CD4-positive, alpha-beta T cell treated with Interleukin-1 beta for 1 hour (primary cell): ENCODE measurements at places on chromosomes 6 and 20.

- DNase-seq, result peak; percentile 85
Measured at GRCh38 chr20:33663161-33664084, 1.3 kb downstream of the C20orf144 start.

DNA sequence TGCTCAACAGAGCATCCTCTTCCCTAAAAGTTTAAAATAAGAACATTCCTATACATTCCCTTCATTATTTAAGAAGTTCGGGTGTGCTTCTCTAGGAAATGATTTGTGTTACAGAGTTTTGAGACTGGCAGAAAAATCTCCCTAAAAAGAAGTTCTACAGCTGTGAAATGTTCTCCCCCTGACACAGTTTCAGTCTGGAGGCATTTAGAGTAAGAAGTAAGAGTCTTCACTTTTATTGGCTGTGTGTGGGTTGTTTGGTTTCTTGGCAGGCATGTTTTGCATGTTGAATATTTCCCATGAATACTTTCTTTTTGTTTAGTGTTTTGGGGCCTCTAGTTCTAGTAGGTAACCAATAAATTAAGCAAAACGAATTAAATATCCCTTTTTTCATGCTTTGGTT lies 195.9 kb downstream of the TENT5A start:
- DNase-seq, result no peak

- DNase-seq, result peak; percentile 85
Measured at GRCh38 chr6:2940010-2940850, 31.1 kb downstream of the SERPINB6 start.

DNA sequence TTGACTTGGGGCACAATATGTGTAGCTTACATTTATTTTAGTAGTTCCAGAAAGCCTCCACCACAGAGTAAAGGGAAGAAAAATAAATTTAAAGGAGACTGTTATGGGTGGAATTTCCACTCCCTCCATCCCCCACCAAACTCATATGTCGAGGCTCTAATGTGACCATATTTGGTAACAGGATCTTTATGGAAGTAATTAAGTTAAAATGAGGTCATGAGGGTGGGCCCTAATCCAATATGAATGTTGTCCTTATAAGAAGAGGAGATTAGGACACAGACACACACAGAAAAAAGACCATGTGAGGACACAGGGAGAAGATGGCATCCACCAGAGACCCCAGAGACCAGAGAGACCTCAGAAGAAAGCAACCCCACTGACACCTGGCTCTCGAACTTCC lies 189.7 kb downstream of the EDN1 start:
- DNase-seq, result no peak

GRCh38 chr6:157715728-157716164 lies 107.3 kb upstream of the SNX9 start:
- DNase-seq, result no peak

GRCh38 chr6:132728616-132729015 lies 14.8 kb upstream of the VNN1 start:
- DNase-seq, result no peak

DNA sequence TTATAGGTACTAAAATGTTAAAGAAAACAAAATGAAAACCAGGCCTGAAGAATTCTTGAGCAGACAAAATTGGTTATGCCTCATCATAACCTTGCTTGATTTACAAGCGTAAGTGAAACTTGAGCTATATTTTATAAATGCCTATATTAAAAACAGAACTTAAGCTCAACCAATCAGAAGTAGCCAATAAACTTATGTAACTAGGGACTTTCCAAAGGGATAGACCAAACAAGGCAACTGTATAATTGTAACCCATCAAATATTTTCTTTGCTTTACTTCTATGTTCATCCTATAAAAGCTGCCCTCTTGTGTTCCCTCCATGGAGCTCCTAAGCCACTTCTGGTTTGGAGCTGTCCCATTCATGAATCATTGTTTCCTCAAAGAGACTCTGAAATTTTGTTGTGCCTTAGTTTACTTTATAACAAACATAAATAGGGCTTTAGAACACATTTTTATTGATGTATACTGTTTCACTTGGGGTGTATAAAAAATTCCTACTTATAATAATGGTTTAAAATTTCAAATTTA lies 101.6 kb upstream of the CARMIL1 start:
- DNase-seq, result no peak

GRCh38 chr20:22901921-22902320 lies 133.2 kb upstream of the SSTR4 start:
- no peak for DNase-seq

- no peak for DNase-seq
Measured at GRCh38 chr6:168699631-168700295, 258.8 kb downstream of the SMOC2 start.

DNA sequence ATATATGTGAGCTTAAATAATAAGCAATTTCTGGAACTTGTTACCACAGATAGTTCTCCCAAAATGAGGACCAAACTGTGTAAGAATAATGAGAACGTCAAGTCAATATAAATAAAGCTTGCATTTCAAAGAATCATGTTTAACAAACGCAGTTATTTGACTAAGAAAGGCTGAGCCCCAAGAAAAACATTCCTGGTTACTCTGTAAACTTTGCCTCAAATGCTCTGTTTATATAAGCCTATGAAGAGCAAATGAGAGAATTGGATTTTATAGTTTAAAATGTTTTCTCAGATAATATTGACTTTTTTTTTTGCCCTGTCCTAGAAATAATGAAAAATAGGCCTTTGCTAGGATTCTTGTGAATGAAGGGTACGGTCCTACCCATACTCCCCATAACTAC lies 81.3 kb downstream of the C6orf52 start:
- no peak for DNase-seq

DNA sequence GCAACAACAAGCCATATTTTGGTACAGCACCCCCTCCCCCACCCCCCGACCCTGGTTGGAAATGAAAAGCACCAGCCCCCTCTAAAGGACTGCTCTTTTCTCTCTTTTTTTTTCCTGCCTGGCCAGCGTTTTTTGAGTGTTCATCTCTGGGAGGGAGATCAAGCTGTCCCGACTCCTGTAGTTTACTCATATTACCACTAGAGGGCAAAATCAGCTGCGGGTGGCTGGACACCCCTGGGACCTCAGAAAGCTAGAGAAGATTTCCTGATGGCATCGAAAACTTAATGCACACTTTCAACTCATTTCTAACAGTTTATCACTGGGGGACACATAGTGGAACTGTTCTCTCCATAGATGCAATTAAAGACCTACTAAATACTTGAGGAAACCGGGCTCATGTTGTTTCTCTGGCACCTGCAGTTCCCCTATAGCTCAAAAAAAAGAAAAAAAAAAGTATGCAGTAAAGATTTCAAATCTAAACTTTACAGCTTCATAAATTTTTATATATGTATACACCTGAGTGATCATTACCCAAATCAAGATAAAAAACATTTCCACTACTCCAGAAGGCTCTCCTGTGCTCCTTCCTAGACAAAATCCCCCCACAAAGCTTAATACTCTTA lies 24.4 kb downstream of the CNBD2 start:
- peak; percentile 40 for DNase-seq

GRCh38 chr6:130829333-130829910 lies 2.2 kb downstream of the SMLR1 start:
- DNase-seq, result no peak

GRCh38 chr20:20552076-20552475 lies 160.4 kb downstream of the RALGAPA2 start:
- DNase-seq, result no peak

DNA sequence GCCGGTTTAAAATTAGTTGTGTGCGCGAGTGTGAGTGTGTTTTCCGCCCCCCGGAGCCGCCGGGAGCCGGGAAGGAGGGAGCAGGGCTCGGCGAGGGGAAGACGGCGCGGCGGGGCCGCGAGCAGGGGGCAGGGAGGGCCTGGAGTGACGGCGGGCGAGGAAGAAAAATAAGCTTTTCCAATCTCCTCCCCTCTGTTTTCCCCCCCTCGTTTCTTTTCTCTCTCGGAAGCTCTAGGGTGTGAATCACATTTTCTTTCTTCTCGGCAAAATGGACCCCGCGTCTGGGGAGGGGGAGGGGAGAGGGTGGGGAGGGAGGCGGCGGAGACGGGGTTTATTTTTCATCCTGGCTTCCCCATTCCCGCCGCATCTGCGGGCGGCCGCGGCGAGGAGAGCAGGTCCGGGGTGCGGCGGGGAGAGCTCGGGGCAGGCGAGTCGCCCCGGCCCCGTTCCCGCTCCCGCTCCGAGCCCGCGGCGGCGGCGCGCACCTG lies 881 bp downstream of the BICRAL start:
- peak; percentile 86 for DNase-seq

- DNase-seq, result peak; percentile 57
Measured at GRCh38 chr20:3209257-3209945, at the start of gene ITPA. TSS of gene ITPA (plus strand) at chr20:3209498. CDS start at chr20:3209552, 54 bp downstream.

DNA sequence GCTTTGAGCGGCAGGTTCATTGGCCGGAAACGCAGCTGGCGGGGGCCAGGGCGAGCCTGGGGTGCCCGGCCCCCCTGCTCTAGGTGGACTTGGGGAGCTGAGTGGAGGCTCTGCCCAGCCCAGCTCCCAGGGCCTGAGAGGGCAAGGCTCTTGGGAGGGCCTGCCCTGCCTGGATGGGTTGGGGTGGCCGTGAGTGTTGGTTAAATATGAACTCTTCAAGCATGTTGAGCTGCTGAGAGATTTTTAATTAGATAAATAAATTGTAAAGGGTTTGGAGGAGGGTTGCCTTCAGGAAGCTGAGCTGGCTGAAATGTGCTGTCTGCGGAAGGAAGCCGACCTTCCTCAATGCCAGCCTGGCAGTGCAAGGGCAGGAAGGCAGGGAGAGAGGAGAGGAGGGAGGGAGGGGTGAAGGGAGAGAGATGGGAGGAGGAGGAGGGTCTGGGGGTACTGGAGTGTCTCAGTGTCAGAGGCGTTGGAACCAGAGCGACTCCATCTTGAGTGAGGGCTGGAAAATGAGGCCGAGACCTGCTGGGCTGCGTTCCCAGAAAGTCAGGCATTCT lies 39.4 kb upstream of the PMEPA1 start:
- no peak for DNase-seq

- peak; percentile 20 for DNase-seq
Measured at GRCh38 chr6:42260972-42261371, 43.3 kb upstream of the MRPS10 start.

DNA sequence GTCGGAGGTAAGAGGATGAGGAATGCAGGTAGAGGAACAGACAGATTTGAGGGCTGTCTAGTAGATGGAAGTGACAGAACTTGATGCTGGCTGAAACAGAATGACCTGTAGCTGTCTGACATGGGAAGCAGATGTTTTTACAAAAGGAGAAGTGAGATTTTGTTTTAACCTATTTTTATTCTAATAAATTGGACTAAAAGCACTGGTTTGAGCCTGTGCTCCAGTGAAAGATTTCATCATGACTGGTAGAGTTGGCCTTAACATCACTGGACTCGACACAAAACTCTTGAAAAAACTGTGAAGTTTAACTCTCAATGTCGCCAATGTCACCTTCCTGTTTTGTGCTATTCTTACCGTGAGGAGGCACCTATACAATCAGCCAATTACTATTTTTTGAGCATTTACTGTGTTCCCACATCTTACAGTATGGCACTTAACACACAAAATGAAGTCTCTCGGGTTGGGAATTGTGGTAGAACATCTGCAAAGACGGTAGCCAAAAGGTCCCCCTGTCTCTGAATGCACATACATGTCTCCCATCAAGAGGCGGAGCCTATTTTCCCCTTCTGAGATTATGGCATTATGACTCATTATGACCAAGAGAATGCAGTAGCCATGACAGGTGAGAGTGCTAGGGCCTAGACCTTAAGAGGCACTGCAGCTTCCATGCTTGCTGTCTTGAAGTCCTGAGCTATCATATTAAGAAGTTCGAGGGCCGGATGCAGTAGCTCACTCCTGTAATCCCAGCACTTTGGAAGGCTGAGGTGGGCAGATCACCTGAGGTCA lies 93.2 kb downstream of the FOXF2 start:
- DNase-seq, result no peak

DNA sequence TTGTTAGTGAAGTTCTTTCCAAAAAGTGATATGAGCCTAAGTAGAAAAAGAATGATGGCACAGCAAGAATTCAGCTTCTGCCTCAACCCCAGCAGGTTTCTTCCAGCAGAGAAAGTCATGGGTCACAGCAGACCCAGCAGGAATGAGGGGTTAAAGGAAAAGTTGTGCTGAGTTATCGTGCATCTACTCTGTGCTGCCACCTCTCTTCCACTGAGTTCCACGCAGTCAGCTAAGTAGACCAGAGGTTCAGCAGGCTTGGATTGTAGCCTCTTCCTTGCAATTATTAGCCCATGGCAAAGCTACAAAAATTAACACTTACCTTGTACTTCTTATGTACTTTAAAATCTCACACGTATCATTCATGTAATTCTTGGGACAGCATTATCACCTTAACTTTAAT lies 510.8 kb downstream of the PTPRT start:
- DNase-seq, result no peak

GRCh38 chr6:11093376-11093625 lies 333 bp upstream of the SMIM13 start:
- DNase-seq, result no peak

DNA sequence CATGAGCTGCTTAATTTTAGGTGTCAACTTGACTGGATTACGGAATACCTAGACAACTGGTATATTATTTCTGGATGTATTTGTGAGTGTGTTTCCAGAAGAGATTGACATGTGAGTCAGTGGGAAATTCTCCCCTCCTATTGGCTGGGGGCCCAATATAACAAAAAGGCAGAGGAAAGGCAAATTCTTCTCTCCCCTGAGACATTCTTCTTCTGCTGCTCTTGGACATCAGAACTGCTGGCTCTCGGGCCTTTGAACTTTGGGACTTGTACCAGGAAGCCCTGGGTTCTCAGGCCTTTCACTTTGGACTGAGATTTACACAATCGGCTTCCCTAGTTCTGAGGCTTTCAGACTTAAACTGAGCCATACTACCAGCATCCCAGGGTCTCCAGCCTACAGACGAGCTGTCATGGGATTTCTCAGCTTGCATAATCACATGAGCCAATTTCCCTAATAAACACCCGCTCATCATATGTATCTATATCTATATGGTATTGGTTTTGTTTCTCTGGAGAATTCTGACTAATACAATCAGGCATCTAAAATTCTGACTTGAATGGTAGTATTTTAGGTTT lies 7.6 kb upstream of the BTN3A3 start:
- DNase-seq, result no peak

- no peak for DNase-seq
Measured at GRCh38 chr20:51756653-51757052, 11.5 kb downstream of the ATP9A start.

GRCh38 chr20:535958-536357 lies 7.6 kb downstream of the CSNK2A1 start:
- no peak for DNase-seq

- no peak for DNase-seq
Measured at GRCh38 chr20:21511850-21512633, 1.8 kb downstream of the NKX2-2 start.
